ENCODE measurements at places on chromosomes 12 and 14.

DNA sequence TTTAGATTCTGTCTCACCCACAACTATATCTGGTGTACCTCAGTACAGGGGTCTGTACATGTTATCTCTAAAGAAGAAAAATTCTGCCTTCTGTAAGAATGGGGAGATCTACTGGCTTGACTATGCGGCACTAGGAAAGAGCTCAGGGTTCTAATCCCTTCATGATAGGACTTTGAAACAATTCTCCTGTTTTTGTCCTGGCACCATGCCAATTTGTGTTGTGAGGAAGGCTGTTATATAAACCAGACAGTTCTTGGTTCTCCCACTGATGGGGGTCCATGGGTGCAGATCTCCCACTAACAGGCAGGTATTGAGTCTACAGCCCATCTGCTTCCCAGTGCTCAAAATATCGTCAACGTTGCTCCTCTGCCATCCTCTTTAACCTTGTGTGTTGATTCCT, 883.7 kb downstream of the GALC start:
- no peak for DNase-seq

DNA sequence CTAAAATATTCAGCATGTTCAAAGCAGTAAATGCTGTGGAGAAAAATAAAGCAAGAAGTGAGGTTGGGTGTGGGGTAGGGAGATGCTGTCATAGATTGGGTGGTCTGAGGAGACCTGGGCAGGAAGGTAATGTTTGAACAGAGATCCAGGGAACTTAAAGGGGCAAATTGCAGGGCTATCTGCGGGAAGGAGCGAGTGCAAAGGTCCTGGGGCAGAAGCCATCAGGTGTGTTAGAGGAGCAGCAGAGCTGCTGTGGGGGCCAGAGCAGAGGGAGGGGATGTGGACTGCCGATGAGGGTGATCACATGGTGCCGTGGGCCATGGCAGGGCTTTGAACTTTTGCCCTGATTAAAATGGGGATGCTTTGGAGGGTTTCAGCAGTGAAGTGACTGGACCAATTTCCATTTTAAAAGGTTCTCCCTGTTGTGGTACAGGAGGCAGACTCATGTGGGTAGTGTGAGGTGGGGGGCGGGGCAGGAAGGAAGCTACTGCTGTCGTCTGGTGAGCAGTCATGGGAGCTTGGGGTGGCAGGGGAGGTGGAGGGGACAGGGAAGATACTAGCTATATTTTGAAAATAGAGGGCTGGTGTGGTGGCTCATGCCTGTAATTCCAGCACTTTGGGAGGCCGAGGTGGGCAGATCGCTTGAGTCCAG, 145.0 kb downstream of the AACS start:
- no peak for DNase-seq

- no peak for DNase-seq
Observed at GRCh38 chr14:74574090-74574433, 38.0 kb downstream of the LTBP2 start.

GRCh38 chr14:44341116-44341515, 166.0 kb downstream of the FSCB start:
- no peak for DNase-seq

GRCh38 chr14:75310295-75311111, 31.9 kb downstream of the FOS start:
- no peak for DNase-seq

DNA sequence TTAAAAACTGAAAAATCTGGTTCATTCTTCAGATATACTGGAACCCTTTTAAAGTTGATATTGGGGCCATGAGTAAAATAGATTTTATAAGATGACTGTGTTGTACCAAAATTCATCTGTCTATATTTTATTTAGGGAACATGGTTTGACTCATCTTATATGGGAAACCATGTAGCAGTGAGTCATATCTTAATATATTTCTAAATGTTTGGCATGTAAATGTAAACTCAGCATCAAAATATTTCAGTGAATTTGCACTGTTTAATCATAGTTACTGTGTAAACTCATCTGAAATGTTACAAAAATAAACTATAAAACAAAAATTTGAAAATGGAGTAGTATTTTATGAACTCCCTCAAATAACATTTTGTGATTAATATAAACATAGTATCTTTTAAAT, 14.2 kb downstream of the PTGER2 start:
- no peak for DNase-seq

- no peak for DNase-seq
Observed at GRCh38 chr12:54040648-54041047, 7.8 kb downstream of the HOXC5 start.

DNA sequence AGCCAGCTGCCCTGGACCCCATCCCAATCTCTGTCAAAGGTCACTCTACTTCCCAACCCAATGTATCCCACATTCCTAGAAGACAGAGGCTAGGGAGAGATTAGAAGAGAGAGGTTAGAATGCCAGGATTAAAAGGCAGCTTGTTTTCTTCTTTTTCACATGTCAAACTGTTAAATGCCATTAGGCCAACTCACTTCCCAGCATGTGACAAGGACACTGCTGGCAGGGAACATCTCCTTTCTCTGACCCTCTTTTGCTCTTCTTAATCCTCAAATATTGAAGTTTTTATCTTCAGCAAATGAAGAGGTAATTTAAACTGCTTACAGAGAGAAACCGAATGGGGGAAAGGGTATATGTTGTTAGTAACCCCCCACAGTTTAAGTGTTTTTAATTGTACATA, 89.1 kb downstream of the BBS10 start:
- no peak for DNase-seq

GRCh38 chr14:72578514-72578913, 315.4 kb downstream of the DPF3 start:
- no peak for DNase-seq

DNA sequence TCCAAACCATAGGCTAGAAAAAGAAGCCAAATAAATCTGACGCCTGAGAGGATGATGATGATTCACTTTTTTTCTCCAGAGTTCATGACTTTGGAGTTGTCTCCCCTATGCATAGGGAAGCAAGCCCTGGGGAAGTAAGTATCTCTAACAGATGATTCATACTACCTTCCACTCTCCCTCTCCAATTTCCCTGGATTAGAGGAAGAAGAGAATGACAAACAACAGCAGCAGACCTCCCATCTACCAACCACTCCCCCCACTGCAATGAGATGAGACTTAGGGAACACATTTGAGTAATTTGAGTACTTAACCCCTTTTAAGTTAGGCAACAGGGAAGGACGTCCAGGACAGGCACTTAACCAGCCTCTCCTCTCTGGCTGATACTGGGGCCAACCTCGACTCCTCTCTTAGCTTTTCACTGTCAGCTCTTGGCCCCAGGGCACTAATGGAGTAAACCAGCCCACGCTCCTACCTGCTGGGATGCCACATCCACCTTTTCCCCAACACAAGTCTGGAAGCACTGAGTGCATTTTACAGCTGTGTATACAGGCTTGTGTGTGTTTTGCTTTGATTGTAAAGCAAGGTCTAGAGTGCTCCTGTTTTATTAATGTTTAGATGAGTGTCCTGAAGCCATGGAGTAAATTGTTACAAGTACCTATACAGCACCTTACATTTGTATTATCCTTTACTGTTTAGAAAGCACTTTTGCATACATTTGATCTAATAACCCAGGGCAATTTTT, 180.7 kb downstream of the PHLDA1 start:
- no peak for DNase-seq

- DNase-seq: no peak
Observed at GRCh38 chr14:81400852-81401251, 728 bp upstream of the STON2 start.

DNA sequence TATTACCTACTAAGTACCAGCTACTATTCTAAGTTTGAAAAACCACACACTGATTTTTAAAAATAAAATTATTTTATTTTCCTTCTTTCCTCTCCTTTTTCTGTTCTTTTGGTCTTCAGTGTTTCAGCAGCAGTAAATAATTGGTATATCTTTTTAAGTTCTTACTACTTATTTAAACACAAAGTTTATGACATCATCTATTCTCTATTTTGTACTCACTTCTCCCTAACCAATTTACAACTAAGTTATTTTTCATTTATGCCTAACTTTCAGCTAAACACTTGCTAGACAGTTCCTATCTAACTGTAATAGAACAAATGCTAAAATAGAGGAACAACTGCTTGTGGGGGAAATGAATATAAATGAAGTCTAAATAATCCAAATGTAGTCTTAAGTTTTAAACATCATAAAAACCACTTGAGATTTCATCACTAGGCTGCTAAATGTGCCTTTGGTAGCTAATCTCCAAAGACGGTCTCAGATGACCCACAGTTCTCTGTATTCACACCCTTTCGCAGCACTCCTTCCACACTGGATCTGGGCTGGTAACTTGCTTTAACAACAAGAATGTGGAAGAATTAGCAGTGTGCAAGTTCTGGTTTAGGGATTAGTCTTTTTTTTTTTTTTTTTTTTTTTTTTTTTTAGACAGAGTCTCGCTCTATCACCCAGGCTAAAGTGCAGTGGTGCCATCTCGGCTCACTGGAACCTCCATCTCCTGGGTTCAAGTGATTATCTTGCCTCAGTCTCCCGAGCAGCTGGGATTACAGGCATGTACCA, 41.0 kb downstream of the TFCP2 start:
- DNase-seq: no peak

DNA sequence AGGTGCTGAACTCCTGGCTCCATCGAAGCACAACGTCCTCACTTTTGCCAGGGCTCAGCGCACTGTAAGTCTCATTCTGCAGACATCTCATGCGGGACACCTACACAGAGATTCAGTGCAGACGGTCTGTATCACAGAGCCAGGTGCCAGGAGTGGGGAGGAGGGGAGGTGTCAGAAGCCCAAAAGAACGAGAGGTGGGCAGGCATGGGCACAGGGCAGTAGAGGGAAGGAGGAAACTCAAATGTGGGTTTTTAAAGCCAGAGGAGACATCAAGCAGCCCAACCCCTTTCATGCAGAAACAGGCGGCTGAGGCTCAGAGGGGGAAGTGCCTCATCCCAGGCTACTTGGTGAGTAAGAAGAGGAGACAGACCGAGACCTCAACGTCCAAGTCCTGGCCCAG, 2.5 kb upstream of the LPAR5 start:
- no peak for DNase-seq

GRCh38 chr12:22463306-22463705, 81.0 kb downstream of the C2CD5 start:
- no peak for DNase-seq

GRCh38 chr12:92779902-92780301, 77.1 kb downstream of the PLEKHG7 start:
- DNase-seq: no peak

GRCh38 chr12:54033106-54033979, 493 bp downstream of the HOXC5 start:
- DNase-seq: no peak

DNA sequence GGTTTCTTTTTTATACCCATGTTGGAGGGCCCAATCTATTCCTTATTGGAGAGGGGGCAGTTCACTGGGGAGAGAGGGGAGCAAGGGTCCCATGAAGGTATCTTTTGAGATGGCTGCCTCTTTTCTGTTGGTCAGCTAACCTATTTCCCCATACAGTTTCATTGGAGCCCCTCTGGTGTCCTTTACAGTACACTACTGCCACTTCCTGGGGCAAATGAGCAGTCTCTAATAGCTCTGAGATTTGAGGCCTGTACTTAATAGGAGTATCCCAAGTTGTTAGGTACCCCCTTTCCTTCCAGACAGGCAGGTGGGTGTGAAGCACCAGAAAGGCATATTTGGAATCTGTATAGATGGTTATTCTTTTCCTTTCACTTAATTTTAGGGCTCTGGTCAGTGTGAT, 41.3 kb upstream of the RNU6-8 start:
- no peak for DNase-seq

DNA sequence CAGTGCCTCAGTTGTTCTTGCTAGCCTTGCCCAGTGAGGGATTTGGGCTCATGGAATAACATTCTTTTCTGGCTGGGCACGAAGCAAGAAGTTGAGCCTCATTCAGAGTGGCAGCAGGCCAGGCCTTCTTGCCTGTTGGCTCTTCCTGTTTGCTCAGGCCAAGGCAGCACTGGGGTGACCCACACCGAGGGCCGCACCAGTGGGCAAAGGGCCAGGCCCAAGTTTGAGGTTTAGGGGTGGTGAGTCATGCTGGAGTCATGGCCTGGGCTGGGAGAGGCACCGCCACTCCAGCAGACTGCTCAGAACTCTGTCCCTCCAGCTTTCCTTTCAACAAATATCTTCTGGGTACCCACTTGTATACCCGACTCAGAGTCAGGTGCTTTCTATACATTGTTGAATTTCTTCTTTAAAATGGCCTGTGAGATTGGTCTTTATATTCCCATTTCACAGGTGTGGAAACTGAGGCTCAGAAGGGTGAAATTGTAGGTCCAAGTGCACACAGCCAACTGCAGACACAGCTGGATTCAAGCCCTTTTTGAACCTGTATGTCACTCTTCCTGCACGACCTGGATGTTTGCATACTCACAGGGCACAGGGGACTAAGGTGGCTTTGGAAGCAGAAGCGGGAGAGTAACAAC, 279.4 kb downstream of the FOXN3 start:
- DNase-seq: no peak

GRCh38 chr12:104003596-104003995, 37.9 kb downstream of the TDG start:
- DNase-seq: no peak

GRCh38 chr12:466039-466438, 6.3 kb downstream of the B4GALNT3 start:
- no peak for DNase-seq

DNA sequence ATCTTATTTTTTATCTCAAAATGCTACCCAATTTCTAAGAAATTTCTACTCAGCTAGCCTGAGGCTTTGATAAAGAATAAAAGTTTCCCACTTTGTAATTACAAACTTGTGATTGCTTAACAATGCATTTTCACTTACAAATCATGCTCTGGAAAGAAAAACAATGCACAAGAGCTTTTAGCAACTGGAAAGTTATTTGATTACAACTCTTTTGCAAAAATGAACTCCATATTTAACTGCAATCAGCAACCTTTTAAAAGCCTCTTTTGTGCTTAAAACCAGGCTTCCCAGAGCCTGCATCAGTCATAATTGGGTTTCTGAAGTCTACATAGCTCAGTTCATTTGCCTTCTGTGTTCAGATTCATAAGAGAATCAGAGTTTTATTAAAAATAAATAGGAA, 395.2 kb downstream of the PAWR start:
- no peak for DNase-seq

GRCh38 chr12:2169940-2170339, 117.2 kb downstream of the CACNA1C start:
- no peak for DNase-seq

DNA sequence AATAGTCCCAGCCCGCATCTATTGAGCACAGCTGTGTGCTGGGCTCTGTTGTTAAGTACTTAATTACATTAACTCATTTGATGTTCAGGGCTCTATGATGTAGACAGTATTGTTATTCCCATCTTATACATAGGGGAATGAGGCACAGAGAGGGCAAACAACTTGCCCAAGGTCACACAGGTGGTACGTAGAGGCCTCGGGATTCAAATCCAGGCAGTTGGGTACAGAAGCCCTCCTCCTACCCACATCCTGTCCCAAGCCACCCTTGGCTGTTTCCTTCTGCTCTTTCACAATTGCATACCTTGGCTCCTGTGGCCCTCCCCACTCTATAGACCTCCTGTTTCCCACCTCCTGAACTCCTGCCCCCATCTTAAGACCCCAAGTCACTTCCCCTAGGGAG, 10.0 kb upstream of the GPR68 start:
- DNase-seq: no peak

- no peak for DNase-seq
Observed at GRCh38 chr12:105928436-105928835, 210.3 kb downstream of the NUAK1 start.

GRCh38 chr14:93322929-93323599, 9.8 kb downstream of the BTBD7 start:
- DNase-seq: no peak
